ENCODE measurements at places on chromosomes 2 and 18.

DNA sequence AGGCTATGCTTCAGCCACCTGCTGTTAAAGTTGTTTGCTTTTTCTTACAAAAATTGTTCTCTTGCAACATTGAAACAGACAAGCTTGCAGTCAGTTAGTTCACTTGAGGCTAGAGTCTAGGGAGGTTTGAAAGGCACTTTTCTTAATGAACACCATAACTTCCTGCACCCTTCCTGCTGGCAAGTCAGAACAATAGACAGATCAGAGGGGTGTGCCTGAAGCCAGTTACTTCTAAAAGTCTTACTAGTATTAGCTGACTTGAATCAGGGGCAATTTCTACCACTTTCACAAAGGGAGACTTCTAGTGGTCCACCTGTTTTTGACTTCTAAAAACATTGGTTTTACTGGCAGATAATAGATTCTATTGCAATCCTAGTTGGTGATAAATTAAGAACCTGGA lies 367.4 kb upstream of the CDH20 start:
- no peak for DNase-seq

DNA sequence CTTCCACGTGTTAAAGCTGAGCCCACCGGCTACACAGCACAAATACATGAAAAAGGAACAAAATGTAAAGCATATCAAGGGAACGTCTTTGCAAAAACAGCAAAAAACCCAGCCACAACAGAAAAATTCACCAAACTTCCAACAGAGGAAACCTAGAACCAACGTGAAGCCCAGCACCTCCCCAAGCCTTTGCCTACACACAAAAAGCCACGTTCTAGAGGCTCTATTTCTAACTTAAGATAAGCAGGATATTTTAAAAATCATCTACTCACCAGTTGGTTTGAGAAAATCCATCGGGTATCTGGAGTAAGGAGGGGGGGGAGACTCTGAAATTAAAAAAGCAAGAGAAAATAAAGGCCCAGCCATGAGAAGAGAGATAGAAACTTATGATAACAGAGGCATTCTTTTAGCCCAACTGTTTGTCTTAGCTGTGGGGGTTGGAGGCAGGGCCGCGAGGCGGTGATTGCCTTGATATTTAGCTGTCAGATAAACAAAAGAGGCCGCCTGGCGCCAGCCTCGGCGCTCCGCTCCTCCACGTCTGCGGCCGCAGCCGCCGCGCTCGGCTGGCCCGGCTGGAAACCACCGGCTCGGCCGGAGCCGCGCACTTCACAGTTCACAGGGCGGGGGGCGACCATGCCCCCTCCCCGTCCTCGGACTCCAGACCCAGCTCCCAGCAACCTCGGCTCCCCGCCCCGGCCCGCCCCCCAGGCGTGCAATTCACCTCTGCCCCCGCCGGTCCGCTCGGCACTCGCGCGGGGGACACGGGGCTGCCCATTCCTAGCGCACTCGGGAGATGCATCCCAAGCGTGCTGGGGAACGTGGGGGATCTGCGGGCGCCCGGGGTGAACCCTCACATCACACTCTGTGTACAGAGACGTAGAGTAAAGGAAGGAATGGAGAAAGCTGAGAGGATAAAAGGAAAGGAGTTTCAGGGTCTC lies 2.4 kb downstream of the SMAD7 start:
- DNase-seq: peak; percentile 74

DNA sequence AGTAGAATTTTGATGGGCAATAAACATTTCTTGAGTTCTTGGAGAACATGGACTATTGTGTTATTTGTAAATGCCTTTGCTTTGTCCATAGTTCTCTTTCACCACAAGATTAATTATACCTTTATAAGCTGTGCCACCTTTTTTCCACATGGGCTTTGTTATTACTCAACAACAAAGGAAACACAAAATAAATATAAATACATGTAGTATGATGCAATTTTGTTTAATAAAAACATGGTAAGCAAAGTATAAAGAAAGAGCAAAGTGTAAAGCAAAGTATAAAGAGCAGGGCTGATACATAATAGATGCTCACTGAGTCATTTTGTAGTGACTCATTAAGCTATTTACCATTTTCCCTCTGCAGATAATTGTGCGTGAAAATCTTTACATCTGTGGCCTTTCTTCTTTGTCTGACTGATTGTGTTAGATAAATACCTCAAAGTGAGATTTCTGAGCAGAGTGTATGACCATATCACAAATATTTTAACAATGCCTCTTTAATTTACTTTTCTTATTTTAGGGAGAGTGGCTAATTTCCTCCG lies 80.9 kb downstream of the CERS6 start:
- no peak for DNase-seq

GRCh38 chr2:189261916-189262315 lies 82.4 kb upstream of the COL5A2 start:
- DNase-seq: no peak

- DNase-seq: peak; percentile 86
Measured at GRCh38 chr2:134137182-134137611, 116.7 kb upstream of the MGAT5 start.

DNA sequence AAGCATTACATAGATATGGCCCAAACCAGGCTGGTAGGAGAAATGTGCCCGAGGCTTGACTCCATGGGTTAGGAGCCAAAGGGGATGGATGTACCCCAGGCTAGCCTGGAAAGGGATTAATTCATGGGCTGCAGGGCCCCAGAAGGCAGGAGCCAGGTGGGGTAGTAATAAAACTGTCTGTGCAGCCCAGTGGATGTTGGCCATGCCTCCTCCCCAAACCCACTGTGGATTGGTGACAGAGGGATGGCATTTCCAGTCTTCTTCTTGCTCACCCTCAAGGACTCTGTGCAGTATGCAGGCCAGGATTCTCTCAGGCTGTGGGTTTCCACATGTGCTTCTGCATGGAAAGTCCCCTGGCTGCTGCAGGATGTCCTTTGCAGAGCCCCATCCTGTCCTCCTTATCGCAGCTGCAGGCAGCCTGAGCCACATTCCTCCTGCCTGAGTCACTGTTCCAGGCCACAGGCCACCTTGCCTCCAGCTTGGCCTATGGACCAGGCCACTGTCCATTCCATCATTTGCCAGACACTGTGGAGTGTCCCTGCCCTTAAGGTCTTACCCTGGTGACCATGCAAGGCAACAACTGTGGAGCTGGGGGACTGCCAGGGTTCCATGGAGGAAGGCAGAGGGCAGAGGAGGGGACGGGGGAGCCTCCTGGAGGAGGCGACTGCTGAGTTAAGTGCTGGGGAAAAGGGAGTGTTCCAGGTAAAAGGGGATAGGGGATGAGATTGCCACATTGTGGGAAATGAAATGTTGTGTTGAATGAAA lies 38.9 kb downstream of the INO80C start:
- peak; percentile 90 for DNase-seq

DNA sequence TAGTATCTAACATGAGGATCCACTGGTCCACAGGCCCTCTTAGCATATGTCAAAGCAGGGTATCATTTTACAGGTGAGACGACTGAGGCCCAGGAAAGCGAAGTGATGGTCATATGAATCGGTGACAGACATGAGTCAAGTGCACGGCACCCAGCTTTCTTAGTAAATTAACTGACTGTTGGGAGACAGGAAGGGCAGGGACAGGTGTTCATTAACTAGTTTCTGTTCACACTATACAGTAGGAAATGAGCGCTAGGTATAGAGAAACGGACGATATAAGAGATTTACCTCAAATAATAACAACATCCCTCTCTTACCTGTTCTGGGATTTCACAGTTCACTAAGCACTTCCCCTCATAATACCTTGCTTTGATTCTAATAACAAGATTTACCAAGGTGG lies 1.7 kb upstream of the SMARCAL1 start:
- DNase-seq: no peak

- DNase-seq: peak; percentile 47
Measured at GRCh38 chr2:202178346-202178958, 59.9 kb downstream of the SUMO1 start.

GRCh38 chr2:129771418-129772189 lies 207.9 kb upstream of the RAB6C start:
- no peak for DNase-seq
